ENCODE measurements at places on chromosomes 5 and 9. TPM values are rescaled to one million over a fixed set of nuclear protein-coding genes. Genes with fewer than 3 reads are reported as not detected.

The IL3 gene
- total RNA-seq: not detected

The EIF4EBP3 gene
- 6.7 TPM for total RNA-seq

The IL13 gene
- total RNA-seq: not detected

DNA sequence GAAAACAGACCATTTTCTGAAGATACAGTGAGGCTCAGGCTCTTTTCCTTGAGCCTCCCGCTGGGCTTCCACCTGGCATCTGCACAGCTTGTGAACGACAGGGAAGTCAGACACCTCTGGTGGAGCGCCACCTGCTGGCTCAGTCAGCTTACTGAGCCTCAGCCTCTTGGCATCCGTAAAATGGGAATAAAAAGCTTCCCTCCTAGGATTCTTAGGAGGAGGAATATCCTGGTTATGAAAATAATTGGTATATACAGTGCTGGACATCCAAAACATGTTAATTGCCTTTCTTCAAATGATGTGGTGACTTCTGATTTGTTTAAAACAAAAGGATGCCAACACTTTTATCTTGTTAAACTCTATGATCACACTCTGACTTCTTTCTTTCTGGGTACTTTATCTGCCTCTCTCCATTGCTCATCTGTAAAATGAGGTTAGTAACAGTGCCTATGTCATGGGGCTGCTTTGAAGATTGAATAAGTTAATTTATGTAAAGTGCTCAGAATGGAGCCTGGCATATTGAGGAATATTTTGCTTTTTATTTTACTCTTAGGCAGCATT is 67.5 kb downstream of the MAMDC2 start:
- peak; percentile 47 for DNase-seq
- H3K4me1 ChIP-seq: no peaks in the 10 kb centered on the region
- no peak overlapping the region for H3K27ac ChIP-seq
- H3K36me3 ChIP-seq: no peaks in the 10 kb centered on the region

DNA sequence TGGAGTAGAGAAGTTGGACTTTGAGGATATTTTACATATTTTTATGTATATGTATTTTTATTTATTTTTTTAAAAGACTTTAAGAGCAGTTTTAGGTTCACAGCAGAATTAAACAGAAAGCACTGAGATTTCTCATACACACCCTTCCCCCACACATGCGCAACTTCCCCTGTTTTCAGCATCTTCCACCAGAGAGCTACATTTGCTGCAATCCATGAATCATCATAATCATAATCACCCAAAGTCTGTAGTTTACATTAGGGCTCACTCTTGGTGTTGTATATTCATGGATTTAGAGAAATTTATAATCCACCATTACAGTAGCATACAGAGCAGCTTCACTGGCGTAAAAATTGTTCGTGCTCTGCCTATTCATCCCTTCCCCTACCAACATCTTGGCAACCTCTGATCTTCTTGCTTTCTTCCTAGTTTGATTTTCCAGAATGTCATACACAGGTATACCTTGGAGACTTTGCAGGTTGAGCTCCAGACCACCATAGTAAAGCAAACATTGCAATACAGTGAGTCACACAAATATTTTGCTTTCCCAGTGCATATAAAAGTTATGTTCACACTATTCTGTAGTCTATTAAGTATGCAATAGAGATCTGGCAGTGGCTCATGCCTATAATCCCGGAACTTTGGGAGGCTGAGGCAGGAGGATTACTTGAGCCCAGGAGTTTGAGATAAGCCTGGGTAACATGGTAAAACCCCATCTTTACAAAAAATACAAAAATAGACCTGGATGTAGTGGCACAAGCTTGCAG is 9.6 kb upstream of the CCDC171 start:
- H3K27me3 ChIP-seq: no peaks in the 10 kb centered on the region
- no peak overlapping the region for H3K4me3 ChIP-seq
- no peak overlapping the region for H3K27ac ChIP-seq
- H3K4me1 ChIP-seq: no peaks in the 10 kb centered on the region

- peaks cover 11% of the 10 kb centered on the region for H3K36me3 ChIP-seq
- no peak overlapping the region for H3K4me3 ChIP-seq
- peak overlapping the region; percentile 79 for H3K27ac ChIP-seq
- no peaks in the 10 kb centered on the region for H3K27me3 ChIP-seq
- peaks cover 13% of the 10 kb centered on the region for H3K4me1 ChIP-seq
Measured at GRCh38 chr5:32298059-32298415, 14.7 kb downstream of the MTMR12 start.

- H3K36me3 ChIP-seq: no peaks in the 10 kb centered on the region
- H3K4me3 ChIP-seq: no peak overlapping the region
- H3K27ac ChIP-seq: no peak overlapping the region
- peaks cover 3% of the 10 kb centered on the region for H3K27me3 ChIP-seq
- DNase-seq: no peak
Measured at GRCh38 chr5:65883461-65883860, 42.9 kb upstream of the ERBIN start.

- peaks cover 35% of the 10 kb centered on the region for H3K4me1 ChIP-seq
- no peaks in the 10 kb centered on the region for H3K36me3 ChIP-seq
- no peak for DNase-seq
- peak overlapping the region; percentile 83 for H3K4me3 ChIP-seq
- peak overlapping the region; percentile 49 for H3K27ac ChIP-seq
- no peaks in the 10 kb centered on the region for H3K27me3 ChIP-seq
Measured at GRCh38 chr9:121652021-121652837, 795 bp downstream of the DAB2IP start.

DNA sequence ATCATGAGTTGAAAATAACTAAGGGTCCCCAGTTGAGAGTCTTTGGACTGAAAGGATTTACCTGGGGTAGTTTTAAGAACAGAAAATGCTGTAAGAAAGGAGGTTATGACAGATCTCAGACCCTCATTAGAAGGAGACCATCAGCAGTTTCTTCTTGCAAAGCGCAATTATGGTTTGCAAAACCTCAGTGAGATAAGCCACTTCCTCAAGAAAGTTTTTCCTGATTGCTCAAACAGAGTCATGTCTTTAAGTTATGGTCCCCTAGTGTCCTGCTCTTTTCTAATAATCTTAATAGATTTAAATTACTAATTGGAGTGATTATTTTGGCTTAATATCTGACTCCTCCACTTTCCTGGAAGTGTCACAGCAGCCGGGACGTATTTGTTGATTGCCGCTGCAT is 293.2 kb upstream of the KLF4 start:
- no peaks in the 10 kb centered on the region for H3K4me1 ChIP-seq
- no peaks in the 10 kb centered on the region for H3K36me3 ChIP-seq
- peaks cover 88% of the 10 kb centered on the region for H3K27me3 ChIP-seq
- no peak overlapping the region for H3K4me3 ChIP-seq
- DNase-seq: no peak
